SJCRH30 (cell line): ENCODE measurements at places on chromosomes 6 and 20. TPM values are rescaled to one million over a fixed set of nuclear protein-coding genes. Genes with fewer than 3 reads are reported as not detected.

Gene RFX6
- total RNA-seq = not detected in 2 replicates

Gene LYRM2
- 32.1 and 33.3 TPM in 2 replicates for total RNA-seq

Gene RIPPLY2
- 0.06 and 0.15 TPM in 2 replicates for total RNA-seq

GRCh38 chr6:80210618-80211017 is 104.1 kb downstream of the BCKDHB start:
- no peaks in the 10 kb centered on the region for H3K27me3 ChIP-seq
- no peak overlapping the region for H3K4me3 ChIP-seq
- H3K27ac ChIP-seq = no peak overlapping the region
- peaks cover 4% of the 10 kb centered on the region for H3K36me3 ChIP-seq
- no peak for DNase-seq
- peaks cover 8% of the 10 kb centered on the region; the same call in 1 of the 2 replicates for H3K4me1 ChIP-seq

Gene SOX4
- 33.9 and 37.2 TPM in 2 replicates for total RNA-seq

GRCh38 chr6:163335671-163336545 is 78.6 kb upstream of the QKI start:
- H3K36me3 ChIP-seq = no peaks in the 10 kb centered on the region
- DNase-seq = peak; percentile 66
- peak overlapping the region; percentile 12; the same call in 1 of the 2 replicates for H3K4me3 ChIP-seq
- no peaks in the 10 kb centered on the region for H3K27me3 ChIP-seq
- no peak overlapping the region for H3K27ac ChIP-seq
- H3K4me1 ChIP-seq = peaks cover 33% of the 10 kb centered on the region

Gene CCN6
- not detected in 2 replicates for total RNA-seq

DNA sequence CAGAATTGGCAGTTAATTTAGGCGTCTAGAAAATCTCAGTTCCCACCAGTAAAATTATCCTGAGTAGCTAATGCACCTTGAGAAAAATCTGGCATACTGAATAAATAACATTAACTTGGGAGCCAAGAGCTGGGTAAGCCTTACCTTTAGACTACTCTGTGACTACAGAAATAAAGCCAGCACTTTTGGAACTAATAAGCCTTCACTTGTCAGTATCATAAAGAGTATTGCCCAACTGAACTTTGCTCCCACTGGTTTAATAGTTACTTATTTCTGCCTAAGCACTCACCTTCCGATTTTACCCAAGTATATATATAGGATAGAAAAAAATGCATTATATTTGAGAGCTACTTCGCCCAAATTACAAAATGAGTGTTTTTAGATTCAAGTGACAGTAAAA is 10.7 kb downstream of the FAM8A1 start:
- H3K4me3 ChIP-seq = no peak overlapping the region
- H3K27me3 ChIP-seq = no peaks in the 10 kb centered on the region
- H3K4me1 ChIP-seq = no peaks in the 10 kb centered on the region
- peaks cover 12% of the 10 kb centered on the region; the same call in 1 of the 2 replicates for H3K36me3 ChIP-seq
- no peak for DNase-seq

DNA sequence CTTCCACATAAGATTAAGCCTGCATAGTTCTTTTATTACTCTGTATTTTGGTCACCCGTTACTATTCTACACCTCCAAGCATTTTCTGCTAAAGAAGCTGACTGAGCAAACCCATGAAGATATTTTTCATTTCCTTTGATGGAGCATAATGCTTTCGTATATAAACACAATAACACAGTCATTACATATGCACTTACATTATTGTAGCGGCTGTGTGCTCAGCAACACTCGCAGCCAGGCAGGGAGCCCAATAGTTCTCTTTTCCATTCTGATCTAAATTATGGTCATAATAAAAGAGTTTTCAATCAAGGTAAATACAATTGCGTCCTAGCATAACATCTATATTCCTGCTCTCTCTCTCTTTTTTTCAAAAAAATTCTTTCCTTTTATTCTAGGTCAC is 69.6 kb upstream of the TFB1M start:
- no peaks in the 10 kb centered on the region for H3K4me1 ChIP-seq
- no peak overlapping the region for H3K27ac ChIP-seq
- DNase-seq = no peak

Gene COX4I2
- total RNA-seq = not detected in 2 replicates

Gene GMNN
- 65.7 and 72.1 TPM in 2 replicates for total RNA-seq

GRCh38 chr20:14062786-14063185 is 67.5 kb downstream of the MACROD2 start:
- no peaks in the 10 kb centered on the region for H3K36me3 ChIP-seq
- no peaks in the 10 kb centered on the region for H3K4me1 ChIP-seq
- H3K27ac ChIP-seq = no peak overlapping the region
- no peak for DNase-seq

GRCh38 chr6:36050947-36051710 is 23.5 kb downstream of the MAPK14 start:
- H3K4me1 ChIP-seq = peaks cover 4% of the 10 kb centered on the region; the same call in 1 of the 2 replicates
- H3K27me3 ChIP-seq = no peaks in the 10 kb centered on the region
- peaks cover 14% of the 10 kb centered on the region for H3K36me3 ChIP-seq
- H3K4me3 ChIP-seq = no peak overlapping the region

- H3K27ac ChIP-seq = no peak overlapping the region
- H3K4me3 ChIP-seq = no peak overlapping the region
- no peaks in the 10 kb centered on the region for H3K36me3 ChIP-seq
- H3K27me3 ChIP-seq = no peaks in the 10 kb centered on the region
- no peak for DNase-seq
Observed at GRCh38 chr6:5103250-5103649, 18.1 kb downstream of the PPP1R3G start.

DNA sequence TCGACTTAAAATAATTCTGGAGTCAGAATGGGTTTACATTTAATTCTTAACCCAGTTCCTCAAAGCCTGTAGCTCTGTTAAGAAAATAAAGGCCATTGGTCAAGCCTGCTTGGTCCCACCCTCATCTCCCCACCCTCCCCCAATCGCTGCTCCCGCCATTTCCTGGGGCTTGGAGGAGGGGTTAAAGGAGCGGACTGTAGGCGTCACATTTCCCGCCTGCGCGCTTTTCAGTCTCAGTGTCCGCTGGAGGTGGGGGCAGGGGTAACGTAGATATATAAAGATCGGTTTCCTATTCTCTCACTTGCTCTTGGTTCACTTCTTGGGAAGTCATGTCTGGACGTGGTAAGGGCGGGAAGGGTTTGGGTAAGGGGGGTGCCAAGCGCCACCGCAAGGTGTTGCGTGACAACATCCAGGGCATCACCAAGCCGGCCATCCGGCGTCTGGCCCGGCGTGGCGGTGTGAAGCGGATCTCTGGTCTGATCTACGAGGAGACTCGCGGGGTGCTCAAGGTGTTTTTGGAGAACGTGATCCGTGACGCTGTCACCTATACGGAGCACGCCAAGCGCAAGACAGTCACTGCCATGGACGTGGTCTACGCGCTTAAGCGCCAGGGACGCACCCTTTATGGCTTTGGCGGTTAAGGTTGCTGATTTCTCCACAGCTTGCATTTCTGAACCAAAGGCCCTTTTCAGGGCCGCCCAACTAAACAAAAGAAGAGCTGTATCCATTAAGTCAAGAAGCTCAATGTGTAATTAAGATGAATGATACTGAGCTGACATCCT is 58.9 kb downstream of the TRIM38 start:
- peak; percentile 92 for DNase-seq
- no peaks in the 10 kb centered on the region for H3K36me3 ChIP-seq
- H3K27me3 ChIP-seq = no peaks in the 10 kb centered on the region
- H3K4me3 ChIP-seq = peak overlapping the region; percentile 63
- no peaks in the 10 kb centered on the region for H3K4me1 ChIP-seq

Gene KIF6
- 0.08 and 0.22 TPM in 2 replicates for total RNA-seq

DNA sequence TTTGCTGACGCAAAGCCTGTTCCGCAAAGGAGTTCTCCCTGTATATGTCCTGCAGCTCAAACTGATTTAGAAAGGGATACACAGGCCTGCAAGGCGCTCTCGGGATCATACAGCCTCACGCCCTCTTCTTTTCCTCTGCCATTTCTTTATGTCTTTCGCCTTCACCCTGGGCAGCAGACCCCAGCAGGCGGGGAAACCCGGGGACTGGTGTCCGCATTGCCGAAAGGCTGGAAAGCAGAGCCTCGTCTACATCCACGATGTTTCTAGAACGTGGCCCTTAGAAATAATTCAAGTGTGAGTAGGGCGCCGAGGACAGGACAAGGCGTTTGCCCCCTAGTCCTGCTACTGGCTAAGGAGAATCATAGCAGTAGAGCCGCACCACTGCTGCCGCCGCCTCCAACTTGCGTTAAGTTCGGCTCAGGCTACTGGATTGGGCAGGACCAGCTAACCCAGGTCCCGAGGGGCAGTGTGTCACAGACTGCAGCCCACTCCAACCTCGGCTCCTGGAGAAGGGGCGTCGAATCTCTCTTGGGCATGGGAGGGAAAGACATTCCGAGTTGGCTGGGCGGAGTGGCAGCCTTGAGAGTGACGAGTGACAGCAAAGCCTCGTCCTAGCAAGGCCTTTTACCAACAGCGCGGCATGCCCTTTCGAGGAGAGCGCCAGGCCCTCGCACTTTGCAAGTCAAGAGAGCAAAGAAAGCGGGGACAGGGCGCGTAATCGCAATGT is 2.6 kb upstream of the TBX18 start:
- H3K4me3 ChIP-seq = no peak overlapping the region
- no peaks in the 10 kb centered on the region for H3K27me3 ChIP-seq
- no peaks in the 10 kb centered on the region for H3K4me1 ChIP-seq
- H3K27ac ChIP-seq = no peak overlapping the region

Gene PRKN
- not detected in 2 replicates for total RNA-seq

GRCh38 chr6:125132058-125132457 is 21.5 kb upstream of the TPD52L1 start:
- H3K4me3 ChIP-seq = no peak overlapping the region
- H3K27me3 ChIP-seq = no peaks in the 10 kb centered on the region
- no peaks in the 10 kb centered on the region for H3K36me3 ChIP-seq
- no peak for DNase-seq
- H3K27ac ChIP-seq = no peak overlapping the region

Gene ISM1
- total RNA-seq = 0.05 TPM in 1 of 2 replicates, not detected in the other

DNA sequence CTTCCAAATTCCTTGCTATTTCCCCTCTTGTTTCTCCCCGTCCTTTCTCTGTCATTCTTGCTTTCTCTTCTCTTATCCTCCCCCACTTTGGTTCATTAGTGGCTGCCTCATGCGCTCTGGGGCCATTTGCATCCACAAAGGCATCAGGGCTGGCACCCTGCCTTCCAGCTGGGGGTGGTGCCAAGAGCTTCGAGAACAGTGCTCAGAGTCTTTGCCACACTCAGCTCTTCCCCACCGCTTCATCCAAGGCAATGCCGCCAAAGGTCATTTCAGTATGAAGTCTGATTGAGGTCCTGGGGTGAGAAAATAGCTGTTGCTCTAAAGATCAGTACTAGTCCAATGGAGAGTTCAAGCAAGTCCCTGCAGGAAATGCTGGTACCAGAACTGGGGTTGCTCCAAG is 22.7 kb downstream of the OLIG3 start:
- no peaks in the 10 kb centered on the region for H3K4me1 ChIP-seq
- no peak overlapping the region for H3K27ac ChIP-seq
- no peak overlapping the region for H3K4me3 ChIP-seq
- no peak for DNase-seq

Gene CHRNA4
- total RNA-seq = 0.06 TPM in 1 of 2 replicates, not detected in the other

DNA sequence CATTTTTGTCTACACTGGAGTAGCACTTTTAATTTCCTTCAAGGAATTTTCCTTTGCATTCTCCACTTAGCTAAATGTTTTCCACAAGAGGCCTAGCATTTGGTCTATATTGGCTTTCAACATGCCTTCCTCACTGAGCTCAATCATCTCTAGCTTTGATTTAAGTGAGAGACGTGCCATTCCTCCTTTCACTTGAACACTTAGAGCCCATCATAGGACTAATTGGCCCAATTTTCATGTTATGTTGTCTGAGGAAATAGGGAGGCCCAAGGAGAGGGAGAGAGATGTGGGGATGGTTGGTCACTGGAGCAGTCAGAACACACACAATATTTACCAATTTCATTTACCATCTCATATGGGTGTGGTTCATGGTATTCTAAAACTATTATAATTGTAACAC is 645.0 kb downstream of the PRKN start:
- no peaks in the 10 kb centered on the region for H3K4me1 ChIP-seq
- no peak for DNase-seq
- no peak overlapping the region for H3K27ac ChIP-seq
- H3K27me3 ChIP-seq = no peaks in the 10 kb centered on the region; the same call in 1 of the 2 replicates
- no peak overlapping the region for H3K4me3 ChIP-seq

Gene WFDC12
- total RNA-seq = not detected in 2 replicates

Gene SMPDL3A
- 22.8 and 27.8 TPM in 2 replicates for total RNA-seq

Gene ZC2HC1B
- not detected in 2 replicates for total RNA-seq

DNA sequence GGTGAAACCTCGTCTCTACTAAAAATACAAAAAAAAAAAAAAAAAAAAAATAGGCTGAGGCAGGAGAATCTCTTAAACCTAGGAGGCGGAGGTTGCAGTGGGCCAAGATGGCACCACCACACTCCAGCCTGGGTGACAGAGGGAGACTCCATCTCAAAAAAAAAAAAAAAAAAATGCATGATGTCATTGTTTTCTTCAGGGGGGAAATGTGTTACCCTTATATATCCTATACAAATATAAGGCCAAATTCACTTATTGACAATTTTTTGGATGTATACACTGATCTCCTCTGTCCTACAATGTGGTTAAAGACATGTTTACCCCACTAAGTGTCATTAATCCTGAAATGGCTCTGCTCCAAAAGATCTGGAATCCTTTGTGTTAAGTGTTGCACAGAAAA is 73.1 kb downstream of the TPBG start:
- no peaks in the 10 kb centered on the region for H3K4me1 ChIP-seq
- no peak overlapping the region for H3K27ac ChIP-seq
- no peak for DNase-seq
- no peak overlapping the region for H3K4me3 ChIP-seq
- H3K36me3 ChIP-seq = no peaks in the 10 kb centered on the region
